Heart left ventricle (tissue), 16 donors: ENCODE measurements at places on chromosomes 16 and 17.
A peak's percentile ranks its signal among the peaks of the same experiment; 100 is the strongest.

DNA sequence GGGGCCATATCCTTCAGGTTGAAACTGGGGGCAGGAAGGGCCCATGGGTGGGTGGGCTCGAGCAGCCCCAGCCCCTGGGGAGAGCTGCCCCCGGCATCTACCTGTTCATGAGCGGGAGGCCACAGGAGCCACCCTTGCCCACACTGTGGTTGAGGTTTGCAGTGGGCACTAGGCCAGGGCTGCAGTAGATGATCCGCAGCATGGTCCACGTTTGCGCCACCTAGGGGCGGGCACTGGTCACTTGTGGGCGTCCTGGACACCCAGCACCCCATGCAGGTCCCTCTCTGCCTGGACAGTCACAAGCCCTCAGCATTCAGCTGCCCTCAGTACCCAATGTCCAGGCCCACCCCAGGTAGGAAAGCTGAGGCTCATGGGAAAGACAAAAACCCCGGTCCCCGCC is 1.8 kb upstream of the JMJD8 start:
- DNase-seq, result no peak

GRCh38 chr17:13575922-13576419 is 25.8 kb downstream of the HS3ST3A1 start:
- DNase-seq, result no peak

DNA sequence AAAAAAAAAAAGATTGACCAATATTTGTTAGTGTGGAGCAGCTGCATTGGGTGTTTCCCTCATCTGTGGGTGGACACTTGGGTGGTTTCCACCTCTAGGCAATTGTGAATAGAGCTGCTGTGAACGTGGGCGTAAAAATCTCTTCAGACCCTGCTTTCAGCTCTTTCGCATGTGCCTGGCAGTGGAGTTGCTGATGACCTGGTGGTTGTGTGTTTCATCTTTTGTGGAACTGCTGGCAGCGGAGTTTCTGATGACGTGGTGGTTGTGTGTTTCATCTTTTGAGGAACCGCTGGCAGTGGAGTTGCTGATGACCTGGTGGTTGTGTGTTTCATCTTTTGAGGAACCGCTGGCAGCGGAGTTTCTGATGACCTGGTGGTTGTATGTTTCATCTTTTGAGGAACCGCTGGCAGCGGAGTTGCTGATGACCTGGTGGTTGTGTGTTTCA is 21.4 kb downstream of the ZC3H18 start:
- DNase-seq, result peak; percentile 64

- no peak for DNase-seq
Measured at GRCh38 chr16:81703177-81704155, 75.6 kb upstream of the PLCG2 start.

DNA sequence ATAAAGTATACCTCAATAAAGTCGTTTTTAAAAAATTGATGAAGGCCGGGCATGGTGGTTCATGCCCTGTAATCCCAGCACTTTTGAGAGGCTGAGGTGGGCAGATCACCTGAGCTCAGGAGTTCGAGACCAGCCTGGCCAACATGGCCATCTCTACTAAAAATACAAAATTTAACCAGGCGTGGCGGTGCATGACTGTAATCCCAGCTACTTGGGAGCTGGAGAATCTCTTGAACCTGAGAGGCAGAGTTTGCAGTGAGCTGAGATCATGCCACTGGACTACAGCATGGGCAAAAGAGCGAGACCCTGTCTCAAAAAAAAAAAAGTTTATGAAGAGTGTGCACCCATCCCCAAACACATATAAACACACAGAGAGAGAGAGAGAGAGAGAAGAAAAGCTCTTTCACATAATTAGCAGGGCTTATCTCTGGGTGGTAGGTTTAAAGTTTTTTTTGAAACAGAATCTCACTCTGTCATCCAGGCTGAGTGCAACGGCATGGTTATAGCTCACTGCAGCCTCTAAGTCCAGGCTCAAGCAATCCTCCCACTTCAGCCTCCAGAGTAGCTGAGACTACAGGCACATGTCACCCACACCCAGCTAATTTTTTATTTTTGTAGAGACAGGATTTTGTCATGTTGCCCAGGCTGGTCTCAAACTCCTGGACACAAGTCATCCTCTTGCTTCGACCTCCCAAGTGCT is 3.0 kb downstream of the SREBF1 start:
- DNase-seq, result no peak

- DNase-seq, result no peak
Measured at GRCh38 chr17:58541249-58541648, 26.8 kb upstream of the MTMR4 start.

DNA sequence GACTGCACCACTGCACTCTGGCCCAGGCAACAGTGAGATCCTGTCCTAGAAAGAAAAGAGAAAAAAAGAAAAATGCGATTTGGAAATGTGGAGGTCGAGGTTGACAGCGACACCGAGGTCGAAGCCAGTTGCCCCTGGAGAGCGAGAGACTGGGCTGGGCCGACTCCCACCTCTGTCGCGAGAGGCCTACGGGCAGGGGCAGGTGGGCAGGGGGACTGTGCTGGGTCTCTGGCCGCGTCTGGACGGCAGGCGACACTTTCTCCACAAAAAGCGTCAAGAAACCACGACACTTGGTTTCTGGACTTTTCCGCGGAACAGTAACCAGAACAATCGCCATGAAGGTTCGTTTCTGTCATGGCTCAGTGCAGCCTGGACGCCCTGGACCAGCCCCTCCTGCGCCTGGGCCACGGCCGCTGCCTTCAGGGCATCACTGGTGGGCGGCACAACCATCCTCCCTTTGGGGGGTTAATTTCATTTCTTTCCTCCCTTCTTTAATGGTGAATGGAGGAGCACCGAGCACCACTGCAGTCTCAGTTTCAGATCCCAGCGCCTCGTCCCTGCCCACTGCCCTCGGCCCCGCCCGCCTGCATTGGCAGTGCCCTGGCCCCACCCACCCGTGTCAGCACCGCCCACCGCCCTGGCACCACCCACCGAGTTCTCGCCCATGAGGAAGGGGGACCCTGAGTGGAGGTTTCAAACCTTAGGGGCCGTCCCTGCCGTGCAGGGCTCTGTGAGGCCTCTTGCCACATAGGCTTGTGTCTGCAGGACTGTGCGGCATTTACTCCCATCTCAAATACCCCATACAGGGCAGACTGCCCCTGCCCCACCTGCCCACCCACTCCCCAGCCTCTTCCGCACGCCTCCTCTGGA is 18.5 kb upstream of the CDH15 start:
- no peak for DNase-seq

DNA sequence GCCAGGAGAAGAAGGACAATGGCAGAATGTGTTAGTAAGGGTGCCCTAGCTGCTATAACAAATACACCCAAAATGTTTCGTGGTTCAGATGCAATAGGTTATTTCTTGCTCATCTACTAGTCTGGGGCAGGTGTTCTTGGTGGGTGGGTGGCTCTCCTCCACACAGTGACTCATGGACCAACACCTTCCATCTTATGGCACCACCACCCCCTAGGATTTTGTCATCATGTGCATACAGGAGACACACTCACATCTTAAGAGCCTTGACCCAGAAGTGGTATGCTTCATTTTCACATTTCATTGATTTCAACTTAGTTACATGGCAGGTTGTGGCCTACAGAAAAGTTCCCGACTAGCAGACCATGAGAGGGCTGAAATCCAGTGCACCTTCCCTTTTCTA is 114.7 kb downstream of the AMFR start:
- DNase-seq, result no peak

DNA sequence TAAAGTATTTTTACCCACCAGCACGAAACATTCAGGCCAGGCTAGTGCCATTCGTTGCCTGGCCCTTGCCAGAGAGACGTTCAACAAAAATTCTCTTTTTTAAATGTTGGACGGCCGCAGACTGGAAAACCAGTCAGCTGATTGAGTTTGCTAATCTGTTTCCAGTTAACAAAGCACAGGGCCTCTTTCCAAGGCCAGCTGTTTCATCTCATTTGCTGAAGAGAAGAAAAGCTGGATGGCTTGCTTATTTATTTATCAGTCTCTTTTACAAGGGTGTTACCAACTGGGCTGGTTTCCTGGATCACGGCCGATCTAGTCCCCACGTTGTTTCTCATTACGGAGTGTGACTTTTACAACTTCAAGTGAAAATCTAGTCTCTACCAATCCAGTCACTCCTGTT is 418.7 kb upstream of the DYNLRB2 start:
- DNase-seq, result peak; percentile 33

DNA sequence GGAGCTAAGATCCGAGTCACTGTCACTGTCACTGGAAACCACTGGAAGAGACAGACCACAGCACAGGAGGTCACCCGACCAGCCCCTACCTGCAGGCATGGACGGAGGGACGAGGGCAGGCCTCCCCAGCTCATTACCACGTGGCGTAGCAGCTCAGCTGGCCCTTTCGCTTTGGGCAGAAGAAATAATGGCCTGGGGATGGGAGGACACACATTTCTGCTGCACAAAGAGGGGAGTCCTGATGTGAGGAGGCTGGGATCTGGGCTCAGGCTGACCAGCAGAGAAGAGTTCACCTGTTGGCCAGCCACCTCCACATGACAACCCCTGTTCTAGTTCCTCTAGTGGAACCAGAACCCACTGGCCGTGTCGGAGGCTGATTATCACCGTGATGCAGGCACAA is 38.2 kb upstream of the DOC2B start:
- peak; percentile 8 for DNase-seq

- DNase-seq, result peak; percentile 75
Measured at GRCh38 chr16:10868596-10869469, 8.2 kb upstream of the CIITA start.

GRCh38 chr16:27929818-27930217 is 133.7 kb downstream of the GSG1L start:
- no peak for DNase-seq

DNA sequence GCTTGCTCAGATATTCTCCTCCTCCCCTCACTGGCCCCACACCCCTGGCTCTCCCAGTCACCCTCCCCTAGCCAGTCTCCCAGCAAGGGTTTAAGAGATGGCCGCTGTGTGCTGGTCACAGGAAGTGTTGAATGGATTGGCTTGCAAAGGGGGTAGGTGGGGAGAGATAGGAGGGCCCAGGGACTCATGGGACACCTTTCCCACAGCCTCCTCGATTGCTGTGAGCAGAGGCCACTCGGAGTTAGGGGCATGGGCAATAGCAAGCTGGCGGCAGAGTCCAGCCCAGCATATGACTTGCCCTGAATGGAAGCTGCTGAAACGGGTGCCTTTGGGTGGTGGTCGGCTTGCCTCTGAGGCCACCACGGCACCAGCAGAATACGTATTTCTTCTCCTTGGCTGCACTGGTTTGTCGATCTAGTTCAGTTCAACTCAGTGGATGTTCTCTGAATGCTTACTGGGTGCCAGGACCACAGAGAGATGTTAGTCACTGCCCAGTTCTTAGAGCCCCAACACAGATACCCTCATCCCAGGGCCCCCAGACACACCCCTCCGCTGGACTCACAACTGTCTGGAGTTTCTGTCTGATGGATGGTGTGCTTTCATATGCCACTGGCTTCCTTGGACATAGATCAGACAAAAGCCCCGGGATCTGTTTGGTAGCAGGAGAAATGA is 6.0 kb downstream of the WFIKKN2 start:
- no peak for DNase-seq

DNA sequence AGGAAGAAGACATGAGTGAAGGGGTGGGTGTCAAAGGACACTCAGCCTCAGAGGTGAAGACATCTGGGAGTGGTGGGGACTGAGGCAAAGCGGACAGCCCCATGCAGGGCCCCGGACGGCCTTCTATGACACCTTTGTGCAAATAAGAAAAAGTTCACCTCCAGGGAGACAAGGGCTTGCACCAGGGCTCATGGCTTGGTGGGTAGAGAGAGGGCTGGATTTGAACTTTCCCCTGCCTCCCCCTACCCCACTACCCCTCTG is 30.5 kb downstream of the LRRC75A start:
- DNase-seq, result no peak

DNA sequence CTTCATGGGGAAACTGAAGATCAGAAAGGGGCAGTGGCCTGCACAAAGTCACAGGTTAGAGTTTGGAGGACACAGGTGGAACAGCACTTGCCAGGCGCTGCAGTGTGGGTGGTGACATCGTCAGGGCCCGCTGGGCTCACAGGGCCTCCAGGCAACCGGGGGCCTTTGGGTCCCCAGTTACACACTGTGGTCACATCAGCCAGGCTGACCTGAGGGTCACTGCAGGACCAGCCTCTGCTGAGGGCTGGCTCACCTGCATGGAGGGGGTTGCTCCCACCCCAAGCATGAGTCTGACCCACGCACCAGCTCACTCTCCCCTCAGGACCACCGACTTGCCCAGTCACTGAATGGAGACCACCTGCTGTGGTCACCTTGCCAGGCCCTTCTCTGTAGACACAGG is 17.0 kb downstream of the FOXN1 start:
- no peak for DNase-seq

GRCh38 chr17:48671697-48672171 is 45.6 kb upstream of the HOXB9 start:
- DNase-seq, result peak; percentile 65

- no peak for DNase-seq
Measured at GRCh38 chr17:45296003-45296832, 20.6 kb downstream of the MAP3K14 start.

GRCh38 chr16:57045694-57046381 is 46.5 kb upstream of the CPNE2 start:
- DNase-seq, result peak; percentile 67

GRCh38 chr17:50771991-50772785 is 4.9 kb upstream of the ANKRD40CL start:
- DNase-seq, result no peak

- no peak for DNase-seq
Measured at GRCh38 chr17:27560668-27561067, 70.3 kb upstream of the LGALS9 start.

- DNase-seq, result peak; percentile 23
Measured at GRCh38 chr16:70018254-70018653, 67.1 kb downstream of the CLEC18A start.

- no peak for DNase-seq
Measured at GRCh38 chr17:6713130-6713917, at the start of gene SLC13A5. Gene SLC13A5, minus strand, starts transcription at chr17:6713369. Its CDS starts 36 bp downstream, at chr17:6713333.

DNA sequence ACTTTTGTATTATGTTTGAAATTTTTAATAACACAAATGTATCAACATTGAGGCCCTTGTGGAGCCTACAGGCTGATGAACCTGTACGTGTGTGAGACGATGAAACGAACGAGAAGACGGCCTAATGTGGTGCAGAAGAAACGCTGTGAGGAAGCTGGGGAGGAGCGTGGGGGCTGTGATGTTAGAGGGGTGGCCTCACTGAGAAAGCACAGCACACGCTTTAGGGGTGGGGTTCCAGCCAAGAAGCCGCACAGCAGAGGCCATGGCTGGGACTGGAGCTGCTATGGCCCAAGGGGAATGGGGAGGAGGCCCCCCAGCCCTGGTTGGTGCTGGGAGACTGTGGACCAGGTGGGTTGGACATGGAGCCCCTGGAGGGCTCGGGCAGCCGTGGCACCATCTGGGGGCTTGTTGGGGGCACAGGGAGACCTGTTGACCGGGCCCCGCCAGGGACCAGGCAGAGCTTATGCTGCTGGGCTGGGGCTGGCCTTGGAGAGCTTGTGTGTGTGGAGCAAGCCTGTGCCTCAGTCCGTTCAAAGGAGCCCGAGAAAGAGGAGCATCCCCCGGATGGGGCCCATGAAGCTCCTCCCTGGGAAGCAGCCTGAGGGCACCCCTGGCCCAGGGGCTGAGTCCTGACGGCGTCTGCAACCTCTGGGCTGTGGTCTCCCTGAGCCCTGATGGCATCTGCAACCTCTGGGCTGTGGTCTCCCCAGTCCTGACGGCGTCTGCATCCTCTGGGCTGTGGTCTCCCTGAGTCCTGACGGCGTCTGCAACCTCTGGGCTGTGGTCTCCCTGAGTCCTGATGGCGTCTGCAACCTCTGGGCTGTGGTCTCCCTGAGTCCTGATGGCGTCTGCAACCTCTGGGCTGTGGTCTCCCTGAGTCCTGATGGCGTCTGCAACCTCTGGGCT is 44.7 kb downstream of the METRNL start:
- DNase-seq, result peak; percentile 15

- no peak for DNase-seq
Measured at GRCh38 chr17:30133197-30133596, 16.6 kb downstream of the NSRP1 start.
